Hematopoietic multipotent progenitor cell (in vitro differentiated cells): ENCODE measurements at places on chromosomes 6 and 20.

GRCh38 chr20:59645271-59645670, 40.9 kb downstream of the PHACTR3 start:
- DNase-seq, result no peak

- no peak for DNase-seq
Observed at GRCh38 chr6:64243618-64244017, 608.0 kb downstream of the PHF3 start.

DNA sequence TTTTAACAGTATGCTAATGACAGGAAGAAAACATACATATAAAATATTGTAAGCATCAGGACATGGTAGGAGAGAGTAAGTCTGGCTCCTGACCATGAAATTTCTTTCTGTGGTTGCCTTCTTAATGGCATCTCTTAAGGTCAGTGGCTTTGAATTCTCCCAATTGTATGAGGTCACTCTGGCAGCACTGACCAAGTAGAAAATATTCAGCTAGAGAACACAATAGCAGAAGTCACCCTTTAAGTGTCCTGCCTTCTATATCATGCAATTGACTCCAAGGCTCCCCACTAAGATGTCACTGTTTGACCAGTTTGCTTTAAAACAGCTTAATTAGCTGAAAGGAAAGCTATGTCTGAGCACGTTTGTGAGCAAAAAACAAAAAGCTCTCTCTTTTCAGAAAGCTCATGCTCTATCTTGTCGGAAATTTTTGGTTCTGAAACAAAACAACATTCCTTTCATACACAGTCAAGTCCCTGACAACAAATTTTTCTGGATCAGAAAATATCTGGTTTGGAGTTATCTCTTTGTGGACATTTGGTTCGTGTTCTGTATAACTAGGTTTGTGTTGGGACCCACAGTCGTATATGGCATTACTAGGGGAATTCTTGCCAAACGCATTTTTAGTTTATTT, 120.9 kb upstream of the IFNGR1 start:
- DNase-seq, result no peak

GRCh38 chr6:82144852-82145340, 102.6 kb downstream of the IBTK start:
- no peak for DNase-seq

DNA sequence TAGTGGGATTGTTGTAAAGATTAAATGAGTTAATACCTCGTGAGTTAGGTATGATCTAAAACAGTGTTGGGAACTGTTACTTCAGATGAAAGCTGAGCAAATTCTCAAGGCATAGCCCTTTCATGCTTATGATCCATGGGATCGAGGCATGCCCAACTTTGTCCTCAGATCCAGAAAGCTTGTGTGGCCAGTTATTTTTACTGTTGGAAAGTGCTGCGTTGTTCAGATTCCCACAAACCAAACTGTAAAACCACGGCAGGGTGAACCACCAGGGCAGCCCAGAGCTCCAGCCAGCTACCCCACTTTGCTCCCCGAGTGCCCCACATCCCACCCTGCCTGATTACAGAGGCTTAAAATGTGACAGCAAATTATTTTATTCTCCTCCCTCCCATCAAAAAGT, 139.3 kb upstream of the RIN2 start:
- no peak for DNase-seq

DNA sequence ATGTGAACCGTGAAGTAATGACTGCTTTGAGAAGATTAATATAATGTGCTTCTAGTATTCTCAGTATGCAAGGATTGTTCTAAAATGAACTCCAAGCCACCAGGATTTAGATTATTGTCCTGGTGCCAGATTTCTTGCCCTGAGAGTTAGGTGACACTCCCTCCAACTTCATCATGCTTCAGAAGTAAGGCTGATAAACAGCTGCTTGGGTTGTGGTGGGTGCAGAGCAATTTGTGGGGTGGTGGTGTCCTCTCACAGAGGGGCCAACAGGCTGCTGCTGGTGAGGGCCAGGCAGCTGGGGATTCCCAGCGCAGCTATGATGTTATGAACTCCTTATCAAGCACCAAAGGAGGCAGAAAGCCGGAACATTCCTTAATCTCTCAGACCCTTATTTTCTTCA, 114.6 kb downstream of the MCHR2 start:
- no peak for DNase-seq

DNA sequence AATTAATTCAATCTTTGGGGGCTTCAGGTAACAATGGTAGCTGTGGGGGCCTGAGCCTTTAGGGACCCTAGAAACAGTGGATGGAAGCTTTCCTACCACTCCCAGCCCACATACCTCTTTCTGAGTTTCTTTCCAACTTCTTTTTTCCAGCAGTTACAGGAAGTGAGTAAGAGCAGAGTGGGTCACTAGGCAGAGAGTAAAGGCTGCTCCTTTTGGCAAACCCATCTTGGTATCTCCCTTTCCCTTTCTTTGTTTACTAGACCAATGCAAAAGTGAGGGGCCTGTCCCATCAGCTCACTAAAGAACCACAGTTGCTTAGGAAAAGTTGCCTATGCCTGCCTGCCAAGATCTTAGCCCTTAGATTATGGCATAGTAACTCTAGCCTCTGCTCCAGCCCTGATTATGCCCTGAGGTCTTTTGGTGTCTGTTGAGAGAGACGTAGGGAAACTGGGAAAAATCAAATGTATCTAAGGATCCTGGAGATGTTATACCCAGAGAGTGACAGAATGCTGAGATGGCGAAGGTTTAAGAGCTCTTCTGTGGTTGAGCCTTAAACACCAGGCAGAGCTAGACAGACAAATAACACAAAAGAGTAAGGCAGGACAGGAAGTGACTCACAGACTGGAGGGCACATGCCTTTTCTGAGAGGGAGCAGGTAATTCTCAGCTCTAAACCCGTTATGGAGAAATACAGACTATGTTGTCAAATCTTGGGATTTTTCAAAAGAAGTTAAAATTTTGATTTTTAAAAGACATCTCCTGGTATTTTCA, 31.3 kb downstream of the TRMT6 start:
- DNase-seq, result no peak

- peak; percentile 13 for DNase-seq
Observed at GRCh38 chr6:14986370-14986769, 259.5 kb upstream of the JARID2 start.

- peak; percentile 28 for DNase-seq
Observed at GRCh38 chr6:152184917-152185574, 377.6 kb downstream of the ESR1 start.

GRCh38 chr6:15313367-15313766, 67.5 kb downstream of the JARID2 start:
- DNase-seq, result no peak

GRCh38 chr6:42907336-42907735, 8.5 kb upstream of the PTCRA start:
- no peak for DNase-seq

GRCh38 chr6:144896289-144896688, 611.2 kb downstream of the UTRN start:
- DNase-seq, result no peak

DNA sequence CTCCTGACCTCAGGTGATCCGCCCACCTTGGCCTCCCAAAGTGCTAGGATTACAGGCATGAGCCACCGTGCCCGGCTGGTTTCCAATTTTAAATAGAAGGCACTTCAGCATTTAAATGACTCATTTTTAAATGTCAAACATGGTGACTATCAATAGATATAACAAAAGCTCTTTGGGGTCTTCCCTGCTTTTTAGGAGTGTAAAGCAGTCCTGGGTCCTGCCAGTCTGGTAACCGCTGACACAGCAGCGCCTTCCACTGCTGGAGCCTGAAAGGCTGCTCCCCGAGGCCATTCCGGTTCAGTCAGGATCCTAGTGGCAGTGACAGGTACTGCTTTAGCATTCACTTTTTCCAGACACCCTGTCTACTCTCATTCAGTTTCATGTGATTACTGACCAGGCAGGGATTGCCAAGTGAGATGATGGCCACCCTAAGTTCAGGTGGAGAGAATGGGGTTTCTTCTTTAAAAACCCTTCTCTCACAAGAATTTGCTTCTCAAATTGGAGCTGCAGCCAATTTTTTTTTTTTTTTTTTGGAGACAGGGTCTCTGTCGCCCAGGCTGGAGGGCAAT, 5.1 kb downstream of the DIDO1 start:
- DNase-seq, result peak; percentile 67

- DNase-seq, result no peak
Observed at GRCh38 chr6:46293641-46294316, 123.0 kb upstream of the ENPP5 start.
